ENCODE measurements at places on chromosomes 7 and 10.

GRCh38 chr7:24964191-24964590, 15.8 kb downstream of the OSBPL3 start:
- DNase-seq: no peak

DNA sequence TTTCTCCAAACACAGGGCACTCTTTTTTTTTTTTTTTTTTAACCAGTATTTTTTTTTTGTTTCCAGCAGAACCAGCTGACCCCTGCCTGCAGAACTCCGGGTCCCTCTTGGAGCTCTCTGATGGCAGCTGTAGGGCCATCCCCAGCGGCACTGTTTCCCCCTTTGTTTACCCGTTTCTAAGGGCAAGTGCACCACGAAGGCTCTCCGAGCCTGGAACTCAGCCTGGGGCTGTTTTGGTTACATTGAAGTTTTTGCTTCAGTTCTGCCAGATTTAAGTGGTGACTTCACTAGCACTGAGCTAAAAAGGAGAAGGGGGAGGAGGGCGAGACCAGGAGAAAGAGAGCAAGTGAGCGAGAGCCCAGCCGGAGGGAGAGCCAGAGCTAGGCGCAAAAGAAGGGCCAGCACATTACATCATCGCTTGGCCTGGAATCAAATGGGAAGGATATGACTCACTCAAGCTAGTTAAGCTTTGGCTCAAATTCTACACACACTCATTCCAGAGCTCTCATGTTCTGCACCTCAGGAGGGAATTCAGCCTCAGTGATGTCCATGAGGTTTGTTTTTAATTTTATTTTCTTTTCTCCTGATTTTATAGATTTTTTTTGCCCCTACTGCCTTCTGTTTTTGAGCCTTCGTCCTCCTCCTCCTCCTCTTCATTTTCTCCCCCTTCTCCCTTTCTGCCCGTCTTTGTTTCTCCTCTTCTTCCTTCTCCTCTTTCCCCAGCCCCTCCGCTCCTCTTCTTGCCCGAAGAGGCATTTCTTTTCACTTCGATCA, 272.3 kb downstream of the TRIL start:
- peak; percentile 77 for DNase-seq

DNA sequence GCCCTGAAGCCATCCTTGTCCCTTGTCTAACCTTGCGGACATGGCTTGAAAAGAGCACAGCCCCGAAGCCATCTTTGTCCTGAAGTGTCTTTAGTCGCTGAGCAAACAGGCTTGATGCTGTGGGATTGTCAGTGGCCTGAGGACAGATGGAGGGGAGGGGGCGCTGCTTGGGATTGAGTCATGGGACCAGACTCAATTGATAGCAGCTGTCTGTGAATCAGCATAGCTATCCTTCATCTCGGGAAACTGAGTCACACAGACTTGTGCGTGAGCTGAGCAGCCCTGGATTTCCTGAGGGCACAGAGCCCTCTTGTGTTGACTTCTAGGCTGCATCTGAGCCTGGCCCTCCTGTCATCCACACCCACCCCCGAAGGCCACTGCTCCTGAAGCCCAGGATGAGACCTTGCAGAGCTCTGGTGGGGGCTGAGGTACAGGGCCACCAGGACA, 14.4 kb downstream of the MYO1G start:
- DNase-seq: peak; percentile 58

GRCh38 chr10:120789303-120790203, 61.6 kb upstream of the WDR11 start:
- DNase-seq: no peak

DNA sequence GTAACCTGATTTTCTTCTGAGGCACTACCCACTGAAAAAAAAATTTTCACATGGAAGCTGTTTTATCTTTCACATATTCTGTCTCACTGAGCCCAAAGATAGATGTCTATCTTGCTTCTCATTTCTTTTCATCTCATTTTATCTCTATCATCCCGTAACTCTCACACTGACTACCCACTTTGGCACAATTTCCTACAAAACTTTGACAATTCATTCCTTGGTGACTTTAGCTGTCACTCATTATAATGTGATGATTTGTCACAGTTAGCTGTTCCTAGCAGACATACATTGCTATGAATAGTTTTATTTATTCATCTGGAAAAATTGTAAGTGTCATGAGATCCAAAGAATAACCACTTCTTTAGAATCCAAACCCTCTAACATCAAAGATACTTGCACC, 589.9 kb upstream of the TEX47 start:
- DNase-seq: no peak

DNA sequence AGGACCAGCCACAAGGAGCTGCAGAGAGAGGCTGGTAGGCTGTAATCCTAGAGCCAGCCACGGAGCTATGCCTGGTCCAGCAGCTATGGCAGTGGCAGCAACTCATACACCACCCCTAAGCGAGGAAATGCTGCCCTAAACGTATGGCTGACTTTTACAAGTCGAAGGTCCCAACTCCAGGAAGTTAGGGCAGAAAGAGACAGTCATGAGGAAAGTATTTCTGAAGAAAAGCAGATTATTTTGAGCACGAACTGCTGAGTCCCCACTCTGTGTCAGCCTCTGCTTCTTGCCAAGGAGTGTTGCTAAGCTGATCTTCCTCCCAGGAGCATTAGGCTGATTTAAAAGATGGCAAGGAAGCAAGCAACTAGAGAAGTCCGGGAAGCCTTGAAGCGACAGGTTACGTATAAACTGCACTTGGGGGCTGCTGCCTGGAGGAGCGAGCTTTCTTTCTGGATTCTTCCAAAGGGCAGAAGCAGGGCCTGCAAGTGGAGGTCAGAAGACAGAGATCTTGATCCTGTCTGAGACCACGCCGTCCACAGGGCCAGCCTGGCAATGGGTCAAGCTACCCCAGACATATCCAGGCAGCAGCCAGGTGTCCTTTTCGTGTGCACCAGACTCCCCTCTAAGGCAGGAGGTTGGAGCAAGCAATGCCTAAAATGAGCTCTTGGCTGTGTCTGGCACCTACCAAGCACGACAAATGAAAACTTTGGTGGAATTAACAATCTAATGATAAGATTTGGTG, 39.4 kb downstream of the PLXNA4 start:
- no peak for DNase-seq

- DNase-seq: no peak
These were observed 43.1 kb upstream of the ADRB1 start for GRCh38 chr10:114000457-114001010.

- DNase-seq: peak; percentile 59
These were observed 23.0 kb downstream of the ZFAND2A start for GRCh38 chr7:1136841-1137516.

GRCh38 chr10:78437998-78438906, 404.6 kb downstream of the RPS24 start:
- DNase-seq: no peak

- no peak for DNase-seq
These were observed 181.2 kb downstream of the TWIST1 start for GRCh38 chr7:18936265-18936664.

DNA sequence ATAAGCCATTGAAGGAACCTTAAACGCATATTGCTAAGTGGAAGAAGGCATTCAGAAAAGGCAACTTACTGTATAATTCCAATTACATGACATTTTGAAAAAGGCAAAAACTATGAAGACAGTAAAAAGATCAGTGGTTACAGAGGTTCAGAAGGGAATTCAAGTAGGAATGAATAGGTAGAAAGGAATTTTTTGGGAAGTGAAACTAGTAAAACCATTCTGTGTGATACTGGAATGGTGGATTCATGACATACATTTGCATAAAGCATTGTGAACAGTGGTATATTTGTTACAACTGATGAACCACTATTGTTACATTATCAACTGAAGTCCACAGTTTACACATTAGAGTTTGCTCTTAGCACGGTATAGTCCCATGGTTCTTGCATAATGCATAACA, 114.2 kb upstream of the GPR22 start:
- no peak for DNase-seq

All from GM23338 (cell line).